ENCODE measurements at places on chromosomes 11 and 22. TPM values are rescaled to one million over a fixed set of nuclear protein-coding genes. Genes with fewer than 3 reads are reported as not detected.

Gene HTR3B
- not detected for polyA plus RNA-seq

Gene KCNJ1
- polyA plus RNA-seq: not detected

Gene LGALS12
- polyA plus RNA-seq: 28.7 TPM

Gene ENTHD1
- polyA plus RNA-seq: not detected

Gene DEFB131B
- not detected for polyA plus RNA-seq

GRCh38 chr22:37333724-37334460 is 51.6 kb downstream of the CYTH4 start:
- no peak for DNase-seq

DNA sequence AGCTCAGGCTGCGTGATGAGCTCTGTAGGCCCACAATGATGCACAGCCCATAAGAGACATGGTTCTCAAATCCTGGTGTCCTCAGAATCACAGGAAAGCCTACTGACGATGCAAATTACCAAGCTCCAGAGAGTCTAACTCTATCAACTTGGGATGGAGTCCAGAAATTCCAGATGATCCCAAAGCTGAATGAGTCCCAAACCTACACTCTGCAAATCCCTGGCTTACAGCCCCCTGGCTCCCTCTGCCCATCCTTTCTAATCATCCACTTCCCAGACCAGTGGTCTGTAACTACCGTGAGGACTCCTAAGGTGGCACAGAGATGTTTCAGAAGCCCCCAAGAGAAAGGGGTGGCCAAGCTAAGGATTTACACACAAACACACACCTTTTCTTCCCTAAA is 13.5 kb downstream of the ARFGAP2 start:
- no peak for DNase-seq

DNA sequence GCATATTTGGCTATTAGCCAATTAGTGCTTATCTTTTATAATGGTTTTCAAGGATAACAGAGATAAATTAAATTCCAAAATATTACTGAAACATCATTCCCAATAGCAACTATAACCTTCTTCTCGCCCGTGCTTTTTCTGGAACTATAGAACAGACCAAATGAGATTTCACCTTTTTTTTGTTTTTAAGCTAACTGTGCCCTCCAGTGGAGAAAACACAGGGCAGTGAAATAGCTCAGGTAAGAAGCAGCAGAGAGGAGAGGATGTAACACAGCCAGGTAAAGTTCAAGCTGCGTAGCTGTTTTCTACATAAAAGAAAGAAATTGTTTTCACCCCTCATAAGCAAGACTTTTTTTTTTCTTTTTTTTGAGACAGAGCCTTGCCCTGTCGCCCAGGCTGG is 28.2 kb downstream of the HSD17B12 start:
- no peak for DNase-seq

DNA sequence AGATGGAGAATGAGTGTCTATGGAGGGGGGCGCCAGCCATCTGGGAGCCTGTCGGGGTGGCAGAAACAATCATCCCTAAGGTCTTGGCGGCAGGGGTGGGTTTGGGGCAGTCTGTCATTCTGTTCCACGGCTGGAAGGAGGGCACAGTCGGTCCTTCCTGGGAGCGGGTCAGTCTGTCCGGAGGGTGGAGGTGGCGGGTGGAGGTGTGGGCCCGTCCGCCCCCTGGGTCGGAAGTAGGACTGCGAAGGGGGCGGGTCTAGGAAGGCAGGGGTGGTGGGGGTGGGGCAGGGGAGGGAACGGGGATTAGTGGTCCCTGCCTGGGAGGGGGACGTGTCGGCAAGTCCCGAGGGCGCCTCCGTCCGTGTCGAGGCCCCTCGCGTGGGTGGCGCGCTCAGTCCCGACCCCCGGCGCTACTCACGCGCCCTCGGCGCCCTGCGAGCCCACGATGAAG is 461 bp downstream of the TBC1D10A start:
- no peak for DNase-seq

- no peak for DNase-seq
These were observed 194.0 kb downstream of the FAM181B start for GRCh38 chr11:82539669-82540068.

DNA sequence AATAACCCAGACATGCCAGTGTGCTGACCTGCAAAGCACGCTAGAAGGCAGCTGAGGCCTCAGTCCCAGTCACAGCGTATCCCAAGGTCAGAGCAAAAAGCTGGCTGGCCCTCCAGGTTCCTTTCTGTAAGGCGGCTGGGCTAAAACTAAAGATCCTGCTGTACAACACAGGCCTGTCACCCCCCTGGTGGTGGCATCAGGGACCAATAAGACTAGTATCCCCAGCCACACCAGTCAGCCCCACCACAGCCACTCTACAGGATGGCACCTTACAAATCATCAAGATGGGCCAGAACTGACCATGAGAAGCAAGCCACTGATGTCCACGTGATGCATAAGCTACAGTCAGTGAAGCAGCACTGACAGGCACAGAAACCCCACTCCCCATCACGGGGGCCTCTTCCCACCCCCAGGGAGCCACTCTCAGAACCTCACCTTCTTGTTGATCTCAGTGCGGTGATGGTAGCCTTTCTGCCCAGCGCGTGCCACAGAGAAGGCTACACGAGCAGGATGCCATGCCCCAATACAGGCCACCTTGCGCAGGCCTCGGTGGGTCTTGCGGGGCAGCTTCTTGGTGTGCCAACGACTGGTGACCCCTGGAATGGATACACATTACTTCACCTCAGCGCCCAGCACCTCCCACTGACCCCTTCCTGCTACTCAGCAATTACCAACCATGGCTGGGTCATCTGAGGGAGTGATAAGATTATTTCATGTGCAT is 5.0 kb downstream of the RPL3 start:
- no peak for DNase-seq

GRCh38 chr11:128411812-128412211 is 175.5 kb downstream of the ETS1 start:
- no peak for DNase-seq

GRCh38 chr22:42720263-42721044 is at the start of gene A4GALT:
A4GALT (minus strand) TSS chr22:42720870; CDS start chr22:42693951, 26,919 bp downstream.
- no peak for DNase-seq

- peak; percentile 67 for DNase-seq
These were observed 21.1 kb downstream of the LRRC10B start for GRCh38 chr11:61529537-61530225.

- DNase-seq: no peak
These were observed 6.6 kb upstream of the NXPE1 start for GRCh38 chr11:114566276-114566675.

DNA sequence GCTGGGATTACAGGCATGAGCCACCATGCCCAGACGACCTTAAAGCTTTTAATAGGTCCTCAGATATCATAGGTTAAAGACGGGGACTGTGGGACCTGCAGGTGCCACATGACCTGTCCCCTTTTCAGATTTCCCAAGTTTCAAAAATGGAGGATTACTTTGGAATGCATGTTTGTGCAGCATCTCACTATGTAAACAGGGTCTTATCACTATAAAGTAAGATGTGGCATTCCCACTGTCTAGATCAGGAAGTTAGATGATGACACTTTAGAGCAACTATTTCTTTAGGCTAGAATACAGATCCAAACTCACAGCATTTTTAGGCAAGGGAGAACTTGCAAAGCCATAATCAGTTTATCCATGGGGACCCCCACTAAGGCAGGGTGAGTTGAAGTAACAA is 92.8 kb downstream of the USP35 start:
- DNase-seq: no peak
